ENCODE measurements at places on chromosomes 13 and 19.

GRCh38 chr19:14337510-14337909, 43.7 kb upstream of the ADGRE5 start:
- no peak for DNase-seq

- DNase-seq = peak; percentile 26
These were observed 8.8 kb upstream of the BBC3 start for GRCh38 chr19:47239610-47240296.

DNA sequence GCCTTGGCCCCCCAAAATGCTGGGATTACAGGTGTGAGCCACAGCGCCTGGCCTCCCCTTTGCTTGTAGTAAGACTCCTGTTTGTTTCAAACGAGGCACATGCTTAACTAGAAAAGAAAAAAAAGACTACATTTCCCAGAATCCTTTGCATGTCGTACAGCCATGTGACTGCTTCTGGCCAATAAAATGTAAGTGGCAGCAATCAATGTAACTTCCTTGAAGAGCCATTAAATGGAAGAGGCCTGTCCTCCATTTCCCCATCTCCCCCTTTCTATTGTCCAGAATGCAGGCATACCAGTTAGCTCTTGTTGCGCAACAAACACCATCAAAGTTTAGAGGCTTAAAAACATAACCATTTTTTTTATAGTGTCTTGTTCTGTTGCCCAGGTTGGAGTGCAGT, 10.4 kb upstream of the GPR32 start:
- no peak for DNase-seq

DNA sequence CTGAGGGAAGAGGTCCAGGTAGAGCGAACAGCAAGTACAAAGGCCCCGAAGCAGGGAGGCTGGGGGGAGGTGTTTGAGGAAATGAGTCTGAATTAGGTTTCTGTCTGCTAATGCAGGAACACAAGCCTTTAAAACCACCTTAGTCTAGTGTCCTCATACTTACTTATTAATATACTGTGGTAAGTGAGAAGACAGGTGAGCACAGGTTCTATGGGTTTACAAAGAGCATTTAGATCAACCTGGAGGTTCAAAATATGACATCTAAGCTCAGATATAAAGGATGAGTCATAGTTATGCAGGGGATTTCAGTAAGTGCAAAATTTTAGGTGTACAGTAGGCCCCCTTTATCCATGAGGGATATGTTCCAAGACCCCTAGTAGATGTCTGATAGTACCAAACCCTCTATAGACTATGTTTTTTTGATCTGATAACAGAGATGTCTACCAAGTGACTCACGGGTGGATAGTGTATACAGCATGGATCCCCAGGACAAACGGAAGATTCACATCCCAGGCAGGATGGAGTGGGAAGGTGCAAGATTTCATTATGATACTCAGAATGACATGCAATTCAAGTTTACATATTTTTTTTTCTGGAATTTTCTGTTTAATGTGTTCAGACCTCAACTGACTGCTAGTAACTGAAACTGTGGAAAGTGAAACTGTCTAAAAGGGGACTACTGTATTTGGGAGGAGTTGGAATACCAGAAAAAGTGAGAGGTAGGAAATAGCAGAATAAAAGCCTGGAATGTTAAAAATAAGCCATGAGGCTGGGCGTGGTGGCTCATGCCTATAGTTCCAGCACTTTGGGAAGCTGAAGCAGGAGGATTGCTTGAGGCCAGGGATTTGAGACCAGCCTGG, 18.2 kb upstream of the MED4 start:
- no peak for DNase-seq
